Activated T-helper 1 cell treated with anti-CD3 and anti-CD28 coated beads, Interleukin-2, amount 50 U/mL, for 16 hours (primary cell): ENCODE measurements at places on chromosomes 11 and 22.

DNA sequence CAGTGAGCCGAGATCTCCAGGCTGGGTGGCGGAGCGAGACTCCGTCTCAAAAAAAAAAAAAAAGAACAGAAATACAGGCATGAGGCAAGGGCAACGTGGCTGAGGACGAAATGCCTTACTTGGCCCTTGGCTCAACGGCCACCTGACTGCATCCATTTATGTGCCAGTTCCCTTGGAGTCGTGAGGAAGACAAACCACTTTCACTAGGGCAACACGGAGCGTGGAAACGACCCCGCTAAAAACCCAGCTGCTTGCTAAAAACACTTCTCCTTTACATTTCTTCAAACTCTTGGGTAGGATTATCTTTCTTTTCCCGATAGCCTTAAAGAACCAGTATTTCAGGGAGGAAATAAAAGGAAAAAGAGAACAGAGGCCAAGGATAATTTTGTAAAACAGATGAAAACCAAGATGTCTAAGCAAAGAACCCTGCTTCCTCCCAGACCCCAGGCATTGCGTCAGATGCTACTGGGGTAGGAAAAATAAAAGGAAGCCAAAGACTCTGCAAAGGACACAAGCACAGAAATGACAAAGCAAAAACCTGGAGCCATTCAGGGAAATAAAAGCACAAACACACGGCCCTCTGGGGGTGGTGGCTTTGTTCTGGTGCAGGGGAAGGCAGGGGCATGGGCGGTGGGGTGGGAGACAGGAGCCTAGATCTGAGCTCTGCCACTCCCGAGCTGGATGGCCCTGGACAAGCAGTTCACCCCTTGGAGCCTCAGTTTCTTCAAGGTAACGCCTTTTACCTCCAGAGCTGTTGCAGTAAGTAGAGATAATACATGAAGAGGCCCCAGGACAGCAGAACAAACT, 37.0 kb downstream of the PC start:
- no peak for DNase-seq

- DNase-seq: peak; percentile 28
Measured at GRCh38 chr22:28019881-28020861, 101.1 kb upstream of the PITPNB start.

DNA sequence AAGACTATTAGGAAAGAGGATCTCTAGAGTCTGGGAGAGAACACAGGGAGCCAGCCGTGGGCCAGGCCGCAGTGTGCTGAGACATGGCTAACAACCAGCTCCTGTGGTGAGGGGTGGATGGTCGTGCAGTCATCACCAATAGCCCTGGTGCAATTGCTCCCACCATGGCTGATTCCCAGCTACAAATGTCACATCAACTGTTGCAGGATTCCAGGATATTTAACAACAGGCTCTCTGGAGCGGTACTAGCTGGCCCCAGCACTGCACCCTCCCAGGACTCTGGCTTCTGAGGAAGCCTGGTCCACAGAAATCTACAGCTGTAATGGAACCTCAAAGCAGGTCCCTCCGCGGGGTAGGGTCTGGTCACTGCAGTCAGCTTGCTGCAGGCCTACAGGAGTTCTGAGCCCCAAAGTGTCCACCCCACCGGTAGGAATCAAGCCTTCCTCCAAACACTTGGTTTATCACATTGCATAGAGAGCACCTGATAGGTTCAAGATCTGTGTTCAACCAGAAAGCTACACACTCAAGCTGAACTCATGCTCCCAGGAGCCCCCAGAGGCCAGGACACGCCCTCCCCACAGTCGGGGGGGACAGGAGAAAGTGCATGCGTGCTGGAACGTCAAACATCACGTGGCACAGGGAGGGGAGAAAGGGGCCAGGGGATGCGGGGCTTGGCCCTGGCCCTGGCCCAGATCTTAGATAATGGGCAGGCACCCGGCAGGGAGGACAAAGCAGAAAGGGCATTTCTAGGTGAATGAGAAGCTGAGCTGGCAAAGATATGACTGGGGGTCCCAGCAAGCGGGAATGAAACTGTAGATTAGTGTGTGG, 609.0 kb downstream of the TBC1D22A start:
- no peak for DNase-seq

DNA sequence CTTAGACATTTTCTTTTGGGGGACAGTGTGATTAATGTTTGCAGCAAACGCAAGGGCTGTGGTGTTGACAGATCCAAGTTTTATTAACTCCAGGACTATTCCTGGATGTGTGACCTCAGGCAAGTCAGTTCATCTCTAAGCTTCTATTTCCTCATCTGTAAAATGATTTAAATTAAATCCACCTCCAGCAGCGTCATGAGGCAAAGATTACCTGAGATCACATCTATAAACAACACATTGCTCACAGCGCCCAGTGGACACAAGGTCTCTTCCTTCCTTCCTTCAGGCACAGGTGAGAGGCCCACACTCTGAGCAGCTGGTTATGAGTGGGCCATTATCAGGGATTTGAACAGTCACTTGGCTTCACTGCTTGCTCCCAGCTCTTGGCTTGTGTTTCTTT, 111.2 kb upstream of the RASSF10 start:
- no peak for DNase-seq

DNA sequence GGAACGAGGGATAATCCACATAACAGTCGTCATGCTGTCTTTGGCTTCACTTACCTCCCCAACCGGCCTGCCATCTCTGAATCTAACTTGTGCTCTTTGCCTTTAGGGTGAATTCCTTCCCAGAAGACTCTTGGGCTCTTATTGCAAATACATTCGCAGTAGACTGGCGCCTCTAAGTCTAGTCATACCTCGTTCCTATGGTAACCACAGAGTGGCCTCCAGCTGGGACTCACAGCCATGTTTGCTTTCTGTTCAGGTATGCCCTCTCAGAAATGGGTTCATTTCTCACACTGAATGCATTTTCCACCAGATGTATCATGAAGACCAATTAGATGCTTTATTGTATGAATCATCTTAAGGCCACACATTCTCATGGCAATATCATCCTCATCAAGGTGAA, 112.7 kb downstream of the FAR1 start:
- DNase-seq: no peak

GRCh38 chr11:117881217-117881616, 4.8 kb upstream of the FXYD6 start:
- DNase-seq: no peak

- no peak for DNase-seq
Measured at GRCh38 chr22:37893583-37893983, 12.5 kb upstream of the MICALL1 start.

DNA sequence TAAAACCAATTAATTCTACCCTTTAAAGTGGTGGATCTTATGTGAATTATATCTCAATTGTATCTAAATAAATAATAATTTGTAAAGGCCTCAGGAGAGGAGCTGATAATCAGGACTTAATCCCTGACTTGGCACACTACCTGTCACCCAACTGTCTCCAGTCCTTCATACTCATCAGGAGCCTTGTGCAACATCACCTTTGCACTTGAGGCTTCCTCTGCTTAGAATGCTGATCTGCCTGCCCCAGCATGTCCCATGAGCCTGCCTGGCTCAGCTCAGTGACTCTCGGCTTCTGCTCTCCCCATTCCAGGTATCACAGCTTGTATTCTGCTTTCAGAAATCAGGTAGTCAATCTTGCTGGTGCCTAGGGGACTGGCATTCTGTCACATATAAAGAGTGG, 43.9 kb upstream of the PRODH start:
- no peak for DNase-seq

- DNase-seq: peak; percentile 8
Measured at GRCh38 chr11:121417055-121417551, 35.0 kb upstream of the SORL1 start.

- DNase-seq: no peak
Measured at GRCh38 chr11:34585735-34586487, 35.0 kb upstream of the EHF start.

- no peak for DNase-seq
Measured at GRCh38 chr22:48749555-48750227, 1078.0 kb downstream of the BRD1 start.

DNA sequence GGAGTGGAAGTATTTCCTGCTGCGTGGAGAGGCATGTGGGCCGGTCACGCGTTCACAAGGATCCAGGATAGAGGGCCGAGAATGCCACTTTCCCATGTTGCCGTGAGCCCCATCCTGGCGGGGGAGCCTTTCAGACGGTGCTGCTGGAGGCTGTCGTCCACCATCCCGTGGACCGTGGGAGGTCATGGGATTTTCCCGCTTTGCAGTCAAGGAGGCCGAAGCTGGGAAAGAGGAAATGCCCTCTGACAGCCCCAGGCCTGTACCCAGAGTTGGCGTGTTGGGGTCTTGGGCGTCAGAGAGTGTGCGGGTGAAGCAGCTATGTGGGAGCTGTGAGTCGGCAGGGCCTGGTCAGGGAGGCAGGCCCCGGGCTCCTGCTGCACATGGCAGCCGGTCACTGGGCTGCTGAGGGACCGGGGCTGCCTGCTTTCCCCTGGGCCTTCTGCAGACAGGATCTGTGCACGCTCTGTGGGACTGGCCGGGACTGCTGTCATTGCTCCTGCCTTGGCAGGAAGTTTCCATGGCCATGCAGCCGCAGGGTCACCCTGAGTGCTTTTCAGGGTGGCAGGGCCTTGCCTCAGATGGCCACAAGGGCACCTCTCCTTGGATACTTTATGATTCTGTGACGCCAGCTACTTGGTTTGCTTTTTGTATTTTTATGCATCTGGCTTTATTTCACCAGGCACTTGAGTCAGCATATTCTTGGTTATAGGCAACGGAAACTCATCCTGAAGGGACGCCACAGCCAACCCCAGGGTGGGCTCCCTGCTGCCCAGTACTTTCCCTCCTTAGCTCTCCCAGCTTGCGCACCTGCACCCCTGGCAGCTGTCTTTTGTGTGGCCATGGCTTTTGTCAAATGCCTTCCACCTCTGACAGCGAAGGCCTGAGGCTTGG, 52.4 kb downstream of the AP2A2 start:
- DNase-seq: no peak

DNA sequence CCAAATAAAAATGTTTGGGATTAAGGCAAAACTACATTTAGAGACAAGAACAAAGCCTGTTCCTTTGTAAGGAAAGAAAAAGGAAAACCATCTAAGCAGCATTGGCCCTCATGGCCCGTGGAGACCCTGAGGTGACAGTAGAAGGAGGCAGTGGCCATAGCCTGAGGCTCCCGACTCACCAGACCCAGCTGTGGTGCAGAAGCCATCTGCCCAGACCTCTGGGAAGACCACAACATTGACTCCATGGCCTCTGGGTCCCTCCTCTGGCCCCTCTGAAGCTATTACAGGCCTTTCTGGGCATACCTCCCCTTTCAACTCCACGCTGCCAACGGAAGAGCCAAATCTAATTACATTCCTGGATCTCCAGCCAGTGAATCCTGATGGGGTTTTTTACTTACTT, 6.4 kb downstream of the PRAME start:
- no peak for DNase-seq

DNA sequence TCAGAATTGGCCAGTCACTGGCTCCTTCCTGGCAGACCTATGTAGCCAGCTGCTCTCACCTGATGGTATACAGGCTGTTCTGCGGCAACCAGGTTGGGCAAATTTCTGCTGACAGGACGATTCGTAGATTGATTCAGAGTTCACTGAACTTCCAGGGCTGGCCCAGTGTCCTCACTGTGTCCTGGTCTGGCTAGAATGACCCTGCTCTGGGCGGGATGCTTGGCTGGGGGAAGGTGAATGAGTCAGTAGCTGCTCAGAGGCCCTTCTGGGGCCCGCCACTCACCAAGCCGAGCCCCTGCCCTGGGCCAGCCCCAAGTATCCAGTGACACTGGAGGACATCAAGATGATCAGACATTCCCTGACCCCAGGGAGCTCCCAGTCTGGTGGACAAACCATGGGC, 62.9 kb upstream of the WNT11 start:
- DNase-seq: no peak

DNA sequence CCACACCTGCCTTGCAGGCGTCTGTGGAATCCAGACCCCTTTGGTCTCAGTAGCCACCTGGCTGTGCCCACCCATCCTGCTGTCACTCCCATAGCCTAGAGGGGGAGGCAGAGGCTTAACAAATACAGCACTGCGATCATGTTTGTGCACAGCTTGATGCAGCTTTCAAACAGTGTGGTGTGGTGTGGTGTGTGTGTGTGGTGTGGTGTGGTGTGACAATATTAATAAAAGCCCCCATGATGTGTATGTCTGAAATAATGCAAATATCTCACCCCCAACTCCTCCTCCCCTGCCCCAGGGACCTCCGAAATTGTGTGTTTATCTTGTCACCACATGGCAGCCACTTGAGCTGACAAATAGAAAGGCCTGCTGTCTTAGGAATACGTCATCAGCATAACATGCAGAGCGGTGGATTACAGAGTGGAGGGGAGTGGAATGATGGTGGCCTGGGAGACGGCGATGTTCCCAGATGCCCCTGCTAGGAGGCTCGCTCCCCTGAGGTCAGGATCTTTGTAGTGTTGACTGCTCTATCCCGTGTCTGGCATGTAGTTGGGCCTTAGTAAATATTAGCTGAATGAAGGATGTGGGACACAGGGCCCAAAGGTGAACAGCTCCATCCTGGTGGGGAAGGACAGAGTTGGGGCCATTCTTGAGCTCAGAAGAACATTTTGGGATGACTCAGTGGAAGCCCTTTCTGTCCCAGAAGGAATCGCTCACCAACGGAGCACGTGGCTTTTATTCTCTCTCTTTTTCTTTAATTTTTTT, 2.8 kb downstream of the PDXP start:
- DNase-seq: no peak

DNA sequence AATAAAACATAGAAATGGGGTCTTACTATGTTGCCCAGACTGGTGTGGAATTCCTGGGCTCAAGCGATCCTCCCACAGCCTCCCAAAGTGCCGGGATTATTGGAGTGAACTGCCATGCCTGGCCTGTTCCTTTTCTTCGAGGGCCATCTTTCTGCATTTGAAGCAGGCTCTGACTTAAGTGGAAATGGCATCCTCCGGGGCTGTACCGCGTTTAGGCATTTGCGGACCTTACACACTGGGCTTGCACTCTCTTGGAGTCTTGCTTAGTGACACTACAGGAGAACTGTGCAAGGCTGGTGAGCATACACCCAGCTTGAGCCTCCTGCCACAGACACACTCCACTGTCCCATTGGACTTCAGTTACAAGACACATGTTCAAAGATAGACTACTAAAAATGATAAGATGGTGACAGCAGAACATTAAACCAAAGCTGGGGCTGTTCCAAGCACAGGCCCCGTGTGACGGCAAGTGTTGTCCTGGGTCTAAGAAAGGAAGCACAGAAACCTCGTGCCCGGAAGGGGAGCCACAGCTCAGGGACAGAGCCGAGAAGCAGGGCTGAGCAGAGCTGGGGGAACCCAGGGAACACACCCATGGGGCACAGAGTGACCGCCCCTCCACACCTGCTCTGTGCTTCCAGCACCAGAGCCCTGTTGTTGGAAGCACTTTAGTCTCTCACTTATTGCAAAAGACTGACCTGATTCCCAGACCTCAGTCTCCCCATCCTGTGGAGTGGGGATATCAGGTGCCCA, 59.0 kb upstream of the SHANK2 start:
- no peak for DNase-seq

- DNase-seq: no peak
Measured at GRCh38 chr11:113615098-113615497, 91.0 kb downstream of the TMPRSS5 start.
